Activated naive CD8-positive, alpha-beta T cell treated with anti-CD3 and anti-CD28 coated beads, Interleukin-2, amount 10 ng/mL, durations not matched to agents 7 days and 5 days (primary cell): ENCODE measurements at places on chromosomes 2 and 18. TPM values are rescaled to one million over a fixed set of nuclear protein-coding genes. Genes with fewer than 3 reads are reported as not detected.

Gene PARD3B
- 0.55 TPM for total RNA-seq

Gene KCNIP3
- not detected for total RNA-seq

Gene GAREM1
- total RNA-seq: 0.06 TPM

Gene SPEG
- 18.1 TPM for total RNA-seq

Gene REG3A
- not detected for total RNA-seq

Gene AOX1
- not detected for total RNA-seq

Gene NOSTRIN
- not detected for total RNA-seq

Gene PIEZO2
- not detected for total RNA-seq

Gene TUBA4B
- not detected for total RNA-seq

Gene HRH4
- 0.23 TPM for total RNA-seq

Gene NETO1
- not detected for total RNA-seq

DNA sequence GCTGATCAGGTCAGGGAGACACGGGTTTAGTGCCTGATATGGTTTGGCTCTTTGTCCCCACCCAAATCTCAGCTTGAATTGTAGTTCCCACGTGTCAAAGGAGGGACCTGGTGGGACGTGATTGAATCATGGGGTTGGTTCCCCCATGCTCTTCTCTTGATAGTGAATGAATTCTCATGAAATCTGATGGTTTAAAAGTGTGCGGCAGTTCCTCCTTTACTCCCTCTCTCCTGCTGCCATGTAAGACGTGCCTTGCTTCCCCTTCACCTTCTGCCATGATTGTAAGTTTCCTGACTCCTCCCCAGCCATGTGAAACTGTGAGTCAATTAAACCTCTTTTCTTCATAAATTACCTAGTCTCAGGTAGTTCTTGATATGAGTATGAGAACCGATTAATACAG lies 424.5 kb downstream of the NBAS start:
- no peak for DNase-seq
- H3K4me1 ChIP-seq: peaks cover 5% of the 10 kb centered on the region
- no peak overlapping the region for H3K4me3 ChIP-seq
- peaks cover 2% of the 10 kb centered on the region for H3K36me3 ChIP-seq

- no peak overlapping the region for H3K4me3 ChIP-seq
- DNase-seq: no peak
- H3K36me3 ChIP-seq: no peaks in the 10 kb centered on the region
Observed at GRCh38 chr18:65347446-65347845, 403.4 kb upstream of the CDH7 start.

GRCh38 chr2:162243294-162243693 lies at the start of gene FAP:
TSS of gene FAP (minus strand) at chr2:162243445. CDS start at chr2:162243327, 118 bp downstream.
- peaks cover 62% of the 10 kb centered on the region for H3K27me3 ChIP-seq
- H3K36me3 ChIP-seq: no peaks in the 10 kb centered on the region
- H3K27ac ChIP-seq: no peak within 1 kb of the TSS
- H3K4me3 ChIP-seq: no peak within 1 kb of the TSS
- no peaks in the 10 kb centered on the region for H3K4me1 ChIP-seq

GRCh38 chr2:189685540-189686229 lies 11.2 kb downstream of the ANKAR start:
- H3K36me3 ChIP-seq: no peaks in the 10 kb centered on the region
- H3K4me3 ChIP-seq: no peak overlapping the region
- peaks cover 12% of the 10 kb centered on the region for H3K4me1 ChIP-seq
- H3K27me3 ChIP-seq: no peaks in the 10 kb centered on the region
- H3K27ac ChIP-seq: no peak overlapping the region
- no peak for DNase-seq

DNA sequence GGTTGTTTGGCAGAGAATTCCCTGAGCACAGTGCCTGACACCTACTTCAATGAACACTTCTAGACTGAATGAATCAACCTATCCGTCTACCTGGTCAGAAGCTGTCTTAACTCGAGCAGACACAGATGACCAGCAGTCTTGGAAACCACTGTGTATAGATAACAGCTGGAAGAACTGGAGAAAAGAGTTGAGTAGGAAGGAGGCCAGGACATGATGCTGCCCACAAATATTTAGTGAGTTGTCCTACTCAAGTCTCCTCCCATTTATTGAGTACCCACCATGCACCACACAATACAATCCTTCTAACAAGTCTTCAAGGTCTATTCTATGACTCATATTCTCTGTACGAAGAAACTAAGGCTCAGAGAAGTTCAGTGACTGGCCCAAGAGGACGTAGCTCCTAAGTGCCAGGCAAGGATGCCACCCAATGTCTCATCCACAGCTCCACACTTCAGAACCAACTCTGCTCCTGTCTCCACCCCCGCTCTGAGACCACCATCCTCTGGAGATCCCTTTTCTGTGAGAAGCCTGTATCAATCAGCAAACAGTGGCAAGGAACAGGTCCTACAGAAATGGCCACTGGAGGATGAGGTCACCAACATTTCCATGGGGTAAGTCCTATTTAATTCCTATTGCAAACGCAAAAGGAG lies 62.2 kb downstream of the GALNT14 start:
- peaks cover 4% of the 10 kb centered on the region for H3K27me3 ChIP-seq
- no peak overlapping the region for H3K4me3 ChIP-seq
- H3K36me3 ChIP-seq: no peaks in the 10 kb centered on the region
- DNase-seq: no peak
- no peak overlapping the region for H3K27ac ChIP-seq

DNA sequence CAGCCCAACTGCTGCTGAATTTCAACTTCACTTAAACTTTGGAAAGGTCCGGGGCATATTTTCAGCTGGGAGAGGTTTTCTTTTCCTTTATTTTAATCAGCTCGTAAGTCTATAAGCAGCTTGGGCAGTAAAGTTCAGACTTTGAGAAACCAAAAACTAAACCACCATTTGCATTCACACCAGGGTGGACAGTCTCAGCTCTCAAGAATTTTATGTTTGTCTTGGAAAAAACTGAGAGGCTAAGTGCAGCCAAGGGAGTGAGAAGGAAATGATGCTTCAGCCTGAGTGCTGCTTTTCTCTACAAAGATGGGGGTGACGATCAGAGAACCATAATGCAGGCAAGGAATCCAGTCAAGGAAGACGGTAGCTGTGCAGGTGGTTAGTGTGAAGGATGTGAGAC lies 30.2 kb downstream of the MCFD2 start:
- no peak overlapping the region for H3K27ac ChIP-seq
- H3K27me3 ChIP-seq: peaks cover 20% of the 10 kb centered on the region
- DNase-seq: no peak
- H3K36me3 ChIP-seq: no peaks in the 10 kb centered on the region

DNA sequence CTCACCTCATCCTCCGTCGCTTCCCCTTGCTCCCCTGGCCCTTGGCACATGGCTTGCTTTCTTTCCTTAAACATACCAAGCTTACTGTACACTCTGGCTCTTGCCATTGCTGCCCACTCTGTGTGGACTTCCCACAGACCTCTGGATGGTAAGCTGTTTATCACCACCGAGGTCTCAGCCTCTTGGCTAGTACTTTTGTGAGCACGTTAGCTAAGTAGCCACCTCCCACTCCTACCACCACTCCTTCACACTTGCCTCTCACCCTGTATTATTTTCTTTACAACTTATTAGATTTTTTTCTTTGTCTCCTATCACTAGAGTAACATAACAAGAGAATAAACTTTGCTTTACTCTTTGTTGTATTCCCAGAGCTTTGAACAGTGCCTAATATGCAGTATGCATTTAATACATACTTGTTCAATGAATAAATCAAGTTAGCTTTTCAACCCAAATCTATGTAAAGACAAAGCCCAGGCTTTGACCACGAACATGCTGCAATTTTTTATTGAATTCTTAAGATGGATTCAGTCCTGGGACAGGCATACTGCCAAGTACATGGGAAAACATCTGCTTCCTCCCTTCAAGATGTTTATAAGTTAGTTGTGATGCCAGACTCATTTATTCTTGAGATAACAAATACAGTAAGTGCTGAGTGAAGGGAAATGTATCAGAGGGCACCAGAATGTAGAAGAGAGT lies 25.0 kb upstream of the MSGN1 start:
- peaks cover 37% of the 10 kb centered on the region for H3K27me3 ChIP-seq
- DNase-seq: no peak
- H3K36me3 ChIP-seq: no peaks in the 10 kb centered on the region
- H3K4me1 ChIP-seq: peaks cover 11% of the 10 kb centered on the region
- H3K4me3 ChIP-seq: no peak overlapping the region

GRCh38 chr18:44632469-44633145 lies 48.1 kb upstream of the SETBP1 start:
- H3K27ac ChIP-seq: no peak overlapping the region
- DNase-seq: no peak

DNA sequence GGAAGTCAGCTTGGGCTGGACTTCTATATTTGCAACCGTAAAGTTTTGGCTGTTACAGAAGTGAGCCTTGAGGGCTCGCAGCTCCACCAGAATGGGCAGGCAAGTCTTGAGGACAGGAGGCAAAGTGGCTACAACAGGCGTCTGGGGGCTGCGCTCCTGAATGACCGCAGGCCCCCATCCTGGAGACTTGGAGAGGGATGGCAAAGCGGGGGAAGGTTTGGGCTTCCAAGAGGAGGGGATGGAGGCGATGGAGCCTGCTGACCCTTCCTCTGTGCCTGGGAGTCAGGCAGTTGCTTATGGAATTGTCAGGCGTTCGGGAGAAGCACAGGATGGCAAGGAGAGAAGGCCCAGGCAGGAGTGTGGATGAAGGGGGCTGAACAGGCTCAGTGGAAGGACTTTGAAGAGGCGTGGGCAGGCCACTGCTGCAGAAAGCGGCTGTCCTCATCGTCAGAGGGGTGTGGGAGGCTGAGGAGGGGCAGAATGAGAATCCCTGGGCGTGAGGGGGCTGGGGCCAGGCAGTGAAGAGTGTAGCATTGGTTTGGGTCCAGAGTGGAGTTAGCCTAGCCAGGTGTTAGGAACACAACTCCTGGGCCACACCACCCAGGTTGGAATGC lies 72.3 kb downstream of the INHBB start:
- no peak overlapping the region for H3K27ac ChIP-seq
- H3K4me1 ChIP-seq: no peaks in the 10 kb centered on the region
- no peaks in the 10 kb centered on the region for H3K36me3 ChIP-seq
- H3K27me3 ChIP-seq: peaks cover 22% of the 10 kb centered on the region

GRCh38 chr2:54438271-54438670 lies 17.9 kb upstream of the SPTBN1 start:
- H3K4me3 ChIP-seq: no peak overlapping the region
- no peak for DNase-seq
- H3K27me3 ChIP-seq: peaks cover 13% of the 10 kb centered on the region
- H3K27ac ChIP-seq: no peak overlapping the region

- no peaks in the 10 kb centered on the region for H3K4me1 ChIP-seq
- H3K27ac ChIP-seq: no peak overlapping the region
- H3K27me3 ChIP-seq: no peaks in the 10 kb centered on the region
Observed at GRCh38 chr18:49381267-49381845, 79.1 kb downstream of the DYM start.

- no peak overlapping the region for H3K4me3 ChIP-seq
- H3K4me1 ChIP-seq: peaks cover 6% of the 10 kb centered on the region
- H3K27me3 ChIP-seq: peaks cover 7% of the 10 kb centered on the region
- DNase-seq: no peak
- H3K27ac ChIP-seq: no peak overlapping the region
- no peaks in the 10 kb centered on the region for H3K36me3 ChIP-seq
Observed at GRCh38 chr2:158009399-158009798, 92.3 kb upstream of the UPP2 start.

GRCh38 chr2:195721042-195721441 lies 64.0 kb downstream of the SLC39A10 start:
- H3K4me3 ChIP-seq: no peak overlapping the region
- H3K27ac ChIP-seq: no peak overlapping the region
- no peaks in the 10 kb centered on the region for H3K27me3 ChIP-seq
- peaks cover 42% of the 10 kb centered on the region for H3K36me3 ChIP-seq
- no peak for DNase-seq

- H3K4me3 ChIP-seq: no peak overlapping the region
- H3K27ac ChIP-seq: no peak overlapping the region
- peaks cover 47% of the 10 kb centered on the region for H3K27me3 ChIP-seq
- no peaks in the 10 kb centered on the region for H3K36me3 ChIP-seq
- DNase-seq: no peak
Observed at GRCh38 chr18:48459465-48459864, 50.3 kb upstream of the ZBTB7C start.

GRCh38 chr2:128160616-128161275 lies 69.7 kb downstream of the UGGT1 start:
- no peak overlapping the region for H3K27ac ChIP-seq
- H3K27me3 ChIP-seq: no peaks in the 10 kb centered on the region
- H3K4me3 ChIP-seq: no peak overlapping the region
- no peak for DNase-seq
- peaks cover 27% of the 10 kb centered on the region for H3K36me3 ChIP-seq

DNA sequence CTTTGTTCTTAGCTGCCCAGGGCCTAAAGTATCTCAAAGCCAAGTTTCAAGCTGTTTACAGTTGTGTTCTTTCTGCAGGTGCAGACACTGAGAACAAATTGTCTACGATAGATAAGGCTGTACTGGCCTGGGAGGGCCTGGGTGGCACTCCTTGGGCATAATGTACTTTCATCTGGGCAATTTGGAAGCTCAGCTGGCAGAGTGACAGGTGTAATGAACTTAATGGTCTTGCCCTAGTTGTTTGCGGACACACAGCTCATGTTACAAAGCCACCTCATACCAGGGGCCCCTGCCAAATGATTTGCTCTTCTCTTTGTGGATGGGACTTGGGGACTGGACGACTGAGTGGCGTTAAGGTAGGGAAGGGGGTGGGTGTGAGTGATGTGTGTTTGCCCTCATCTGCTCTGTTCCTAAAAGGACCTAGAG lies 4.3 kb downstream of the LDLRAD4 start:
- DNase-seq: no peak
- H3K27ac ChIP-seq: no peak overlapping the region
- H3K4me3 ChIP-seq: peak overlapping the region; percentile 33
- H3K36me3 ChIP-seq: peaks cover 4% of the 10 kb centered on the region

DNA sequence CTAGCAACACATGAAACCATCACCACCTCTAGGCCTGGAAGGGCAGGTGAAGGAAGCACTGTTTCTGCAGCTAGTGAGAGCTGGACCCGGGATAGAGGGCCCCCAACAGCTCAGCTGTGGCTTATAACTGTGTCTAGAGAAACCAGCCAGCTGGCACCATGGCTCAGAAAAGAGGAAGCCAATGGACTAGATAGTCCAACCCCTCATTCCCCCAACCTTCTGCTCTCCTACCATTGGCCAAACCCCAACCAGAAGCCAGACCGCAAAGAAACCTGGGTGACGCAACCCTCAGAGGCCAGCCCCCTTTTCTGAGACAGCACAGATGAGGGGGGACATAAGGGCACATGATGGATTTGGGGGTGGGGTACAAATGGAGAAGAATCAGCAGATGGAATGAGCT lies 24.3 kb downstream of the SMYD1 start:
- no peaks in the 10 kb centered on the region for H3K36me3 ChIP-seq
- peaks cover 6% of the 10 kb centered on the region for H3K4me1 ChIP-seq
- no peak overlapping the region for H3K27ac ChIP-seq
